ENCODE measurements at places on chromosomes 6 and 20. TPM values are rescaled to one million over a fixed set of nuclear protein-coding genes. Genes with fewer than 3 reads are reported as not detected.

DNA sequence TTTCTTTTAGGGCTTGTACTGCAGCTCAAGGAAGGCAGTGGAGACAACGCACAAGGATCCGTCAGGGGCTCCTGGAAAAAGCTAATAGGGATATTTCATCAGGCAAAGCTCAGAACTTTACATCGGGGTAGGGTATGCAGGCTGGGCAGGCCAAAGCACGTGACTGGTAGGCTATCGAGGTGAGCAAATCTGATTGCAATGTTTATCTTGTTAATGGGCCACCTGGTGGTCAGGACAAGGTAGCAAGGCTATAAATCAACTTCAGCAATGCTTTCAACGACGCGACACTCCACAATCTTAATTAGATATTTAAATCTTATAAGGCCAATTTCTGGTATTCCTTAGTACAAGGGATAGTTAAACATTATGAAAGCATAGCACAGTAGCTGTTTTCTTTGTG, 1302.8 kb upstream of the EYS start:
- DNase-seq, result no peak

DNA sequence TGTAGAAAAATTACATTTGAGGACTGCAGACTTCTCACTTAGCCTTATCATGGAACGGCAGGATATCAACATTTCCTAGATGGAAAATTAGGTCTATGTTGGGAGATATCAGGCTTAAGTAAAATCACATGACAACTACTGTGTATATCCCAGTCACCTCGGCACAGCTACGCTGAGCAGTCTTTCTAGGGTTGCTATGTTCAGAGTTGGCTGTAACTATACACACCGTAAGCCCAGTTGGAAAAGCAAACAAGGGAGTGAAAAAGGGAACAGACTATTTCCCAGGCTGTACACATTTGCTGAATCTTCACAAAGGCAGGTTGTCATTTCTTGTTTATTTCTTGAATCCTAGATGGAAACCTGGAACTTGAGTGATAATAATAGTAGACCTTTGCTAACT, 80.7 kb upstream of the PTPRK start:
- DNase-seq, result no peak

- DNase-seq, result no peak
Measured at GRCh38 chr6:53691252-53691651, 25.7 kb upstream of the KLHL31 start.

- DNase-seq, result peak; percentile 41
Measured at GRCh38 chr6:3540253-3540820, 83.5 kb upstream of the SLC22A23 start.

DNA sequence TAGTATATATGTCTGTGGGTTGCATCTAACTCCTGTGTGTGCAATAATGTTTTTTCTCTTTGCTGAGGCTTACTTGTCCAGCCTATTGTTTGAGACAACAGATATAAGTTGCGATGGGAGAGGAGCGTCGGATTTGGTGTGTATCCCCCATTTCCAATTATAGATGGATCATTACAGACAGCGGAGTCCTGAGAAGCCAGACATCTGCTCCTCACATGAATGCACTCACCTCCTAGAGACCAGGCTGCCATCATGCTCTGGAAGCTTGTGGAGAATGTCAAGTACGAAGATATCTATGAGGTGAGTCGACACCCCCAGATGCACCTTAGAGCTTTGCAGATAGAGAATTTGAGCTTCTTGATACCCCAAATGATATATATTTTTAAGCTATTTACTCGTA, at the start of gene TFAP2B:
TFAP2B (plus strand) TSS at position 199 of the 400 bp plus-strand sequence; CDS start at position 220, 21 bp downstream.
- no peak for DNase-seq

- DNase-seq, result no peak
Measured at GRCh38 chr20:5393218-5393870, 76.6 kb upstream of the PROKR2 start.

DNA sequence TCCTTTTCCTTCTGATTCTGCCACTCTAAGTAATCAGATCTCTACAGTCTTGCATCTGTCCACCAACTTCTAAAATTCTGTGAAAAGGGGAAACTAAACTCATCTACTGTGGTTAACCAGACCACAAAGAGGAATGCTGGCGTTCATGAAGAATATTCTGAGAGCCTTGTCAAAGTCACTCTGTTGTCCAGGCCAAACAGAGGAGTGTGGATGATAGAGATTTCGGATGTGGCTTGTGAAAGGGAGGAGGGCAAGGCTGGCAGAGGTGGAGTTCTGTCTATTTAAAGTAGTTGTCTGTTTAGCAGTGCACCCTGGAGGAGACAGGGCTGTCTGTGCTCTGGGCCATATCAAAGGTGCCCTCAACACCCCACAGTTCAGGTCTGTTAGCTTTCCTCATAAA, 33.9 kb downstream of the CCN2 start:
- no peak for DNase-seq

- no peak for DNase-seq
Measured at GRCh38 chr6:56570413-56571359, 72.0 kb downstream of the DST start.

GRCh38 chr6:152118224-152118623, 310.7 kb downstream of the ESR1 start:
- no peak for DNase-seq

- no peak for DNase-seq
Measured at GRCh38 chr6:25623879-25624278, 28.1 kb upstream of the SCGN start.

DNA sequence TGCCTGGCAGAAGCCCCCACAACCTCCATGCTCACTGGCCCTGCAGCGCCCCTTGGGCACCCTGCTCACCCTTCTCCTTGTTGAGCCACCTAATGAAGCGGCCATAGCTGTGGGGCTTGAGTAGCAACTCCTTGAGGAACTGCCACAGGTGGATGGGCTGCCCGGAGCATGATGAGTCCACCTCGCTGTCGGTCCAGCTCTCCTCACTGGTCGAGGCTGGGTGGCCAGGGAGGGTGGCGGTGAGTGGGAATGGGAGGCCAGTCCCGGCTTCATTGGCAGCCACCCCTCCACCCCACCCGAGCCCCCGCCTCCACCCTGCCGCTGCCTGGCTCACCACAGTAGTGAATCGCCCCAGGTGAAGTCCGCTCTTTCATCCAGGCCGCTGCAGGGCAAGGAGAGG, 16.9 kb downstream of the SPDEF start:
- DNase-seq, result no peak

DNA sequence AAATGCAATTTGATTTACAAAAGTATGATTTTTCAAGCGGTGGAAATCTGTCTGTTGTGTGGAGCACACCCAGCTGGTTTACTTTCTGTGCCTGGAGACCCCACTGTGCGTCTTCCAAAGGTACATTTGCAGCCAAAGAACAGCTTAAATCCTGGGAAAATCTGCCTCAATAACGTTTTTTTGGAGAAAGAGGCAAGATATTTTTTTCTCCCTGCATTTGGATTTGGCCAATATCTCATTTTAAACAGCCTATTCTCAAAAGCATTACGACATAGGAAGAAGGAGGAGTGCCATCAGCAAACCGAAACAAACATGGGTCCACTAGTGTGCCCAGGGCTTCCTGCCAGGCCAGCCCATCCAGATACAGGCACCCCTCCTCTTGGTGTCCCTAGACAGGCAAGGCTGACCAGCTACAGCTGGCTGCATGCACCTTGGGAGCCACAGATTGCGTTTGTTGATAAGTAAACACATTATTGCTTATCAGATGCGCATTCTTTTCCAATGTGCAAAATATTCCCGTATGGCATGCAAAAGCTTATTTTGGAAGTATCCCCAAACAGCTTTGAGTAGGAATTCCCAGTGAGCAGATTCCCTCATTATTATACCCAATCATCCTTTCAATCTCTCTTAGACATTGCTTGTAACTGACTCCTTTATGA, 184.5 kb upstream of the MARCKS start:
- DNase-seq, result no peak

Gene SOX18
- 11.9 TPM for total RNA-seq

Gene FAXC
- 2.2 TPM for total RNA-seq

Gene SLC4A11
- 2.6 TPM for total RNA-seq

Gene ZNF184
- total RNA-seq, result 4.7 TPM

Gene HUS1B
- total RNA-seq, result 14.7 TPM
